IPS DF 6.9 (cell line): ENCODE measurements at places on chromosomes 7 and 10.
A peak's percentile ranks its signal among the peaks of the same experiment; 100 is the strongest.

DNA sequence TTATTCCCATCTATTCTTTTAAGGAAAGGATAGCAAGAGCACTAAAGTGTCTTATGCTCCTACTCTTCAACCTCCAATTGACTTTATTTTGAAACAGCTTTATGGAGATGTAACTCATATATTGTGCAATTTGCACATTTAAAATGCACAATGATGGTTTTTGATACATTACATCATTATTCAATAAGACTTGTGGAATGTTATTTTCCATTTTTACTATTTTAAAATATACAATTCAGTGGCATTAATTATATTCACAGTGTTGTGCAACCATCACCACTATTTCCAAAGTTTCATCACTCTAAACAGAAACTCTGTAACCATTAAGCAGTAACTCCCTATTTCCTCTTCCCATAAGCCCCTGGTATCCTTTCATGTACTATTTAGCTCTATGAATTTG is 489.8 kb downstream of the NEBL start:
- no peak for DNase-seq

- no peak for DNase-seq
Measured at GRCh38 chr10:86337121-86337601, 29.4 kb downstream of the GRID1 start.

- no peak for DNase-seq
Measured at GRCh38 chr10:113569576-113569975, 16.7 kb downstream of the HABP2 start.

GRCh38 chr7:51162724-51163329 is 153.8 kb downstream of the COBL start:
- DNase-seq = peak; percentile 90

DNA sequence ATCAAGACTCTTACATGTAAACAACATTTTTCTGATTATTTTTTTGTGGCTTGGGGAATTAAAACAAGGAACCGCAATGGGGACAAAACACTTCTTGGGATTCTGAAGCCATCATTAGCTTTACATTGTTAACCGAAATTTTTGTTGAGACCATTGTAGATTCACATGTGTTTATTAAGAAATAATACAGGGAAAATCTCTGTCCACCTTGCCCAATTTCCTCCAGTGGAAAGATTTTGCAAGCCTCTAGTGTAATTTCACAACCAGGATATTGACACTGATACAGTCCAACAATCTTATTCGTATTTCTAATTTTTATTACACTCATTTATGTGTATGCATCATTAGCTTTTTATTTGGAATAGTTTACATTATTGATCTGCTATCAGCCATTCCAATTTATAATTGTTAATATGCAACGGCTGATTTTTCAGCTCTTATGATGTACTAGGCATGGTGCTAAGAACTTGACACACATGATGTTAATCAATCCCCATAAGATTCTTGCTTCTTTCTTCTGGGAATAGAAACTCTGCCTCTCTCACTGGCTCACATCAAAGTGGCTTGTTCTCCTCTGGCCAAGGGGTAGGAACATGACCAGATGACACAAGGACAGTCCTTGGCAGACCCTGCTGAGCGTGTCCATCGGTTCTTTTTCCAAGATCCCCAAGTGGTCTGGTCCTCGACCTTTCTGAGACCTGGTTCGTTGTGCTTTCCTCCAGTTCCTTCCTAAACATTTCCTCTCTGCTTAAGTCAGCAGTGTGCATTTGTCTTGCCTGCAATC is 137.6 kb downstream of the ADAM12 start:
- DNase-seq = no peak

DNA sequence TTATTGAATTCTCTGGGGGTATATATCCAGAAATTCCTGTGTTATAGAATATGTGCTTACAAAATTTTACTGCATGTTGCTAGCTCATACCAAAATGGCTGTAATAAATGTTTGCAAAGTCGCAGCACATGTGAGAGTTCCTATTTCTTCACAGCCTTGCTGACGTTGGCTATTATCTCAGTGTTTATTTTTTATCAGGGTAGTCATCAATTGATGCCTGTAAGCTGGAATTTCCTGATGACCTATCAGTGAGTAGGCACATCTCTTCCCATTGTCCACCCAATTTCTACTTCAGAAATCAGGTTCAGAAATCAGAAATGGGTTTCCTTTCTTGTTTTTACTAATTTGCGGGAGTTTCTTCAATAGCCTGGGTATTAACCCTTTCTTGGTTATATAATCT is 268.1 kb upstream of the FZD8 start:
- DNase-seq = no peak
